ENCODE measurements at places on chromosomes 3 and 15. TPM values are rescaled to one million over a fixed set of nuclear protein-coding genes. Genes with fewer than 3 reads are reported as not detected.

The GOLGA6L7 gene
- not detected for total RNA-seq

GRCh38 chr3:33682770-33683169 is 35.3 kb downstream of the CLASP2 start:
- DNase-seq, result no peak

The FAM131A gene
- total RNA-seq, result 5.8 TPM

DNA sequence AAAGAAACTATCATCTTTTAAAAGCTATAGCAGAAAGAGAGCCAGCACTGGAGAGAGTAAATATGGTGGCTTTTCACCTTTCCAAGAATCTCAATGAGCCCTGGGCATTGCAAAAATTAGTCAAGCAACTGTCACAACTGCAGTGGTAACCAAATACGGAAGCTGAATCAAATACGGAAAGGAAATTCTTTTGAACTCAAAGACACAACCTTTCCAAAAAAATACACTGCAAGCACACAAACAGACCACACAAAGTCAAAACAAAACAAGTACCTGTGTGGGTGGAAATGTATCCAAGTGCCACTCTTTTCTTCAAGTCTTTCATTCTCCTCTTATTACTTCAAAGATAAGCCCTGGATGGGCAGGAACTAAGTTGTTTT is 17.6 kb downstream of the VGLL4 start:
- no peak for DNase-seq

GRCh38 chr15:47861111-47861903 is 144.0 kb downstream of the SEMA6D start:
- no peak for DNase-seq

DNA sequence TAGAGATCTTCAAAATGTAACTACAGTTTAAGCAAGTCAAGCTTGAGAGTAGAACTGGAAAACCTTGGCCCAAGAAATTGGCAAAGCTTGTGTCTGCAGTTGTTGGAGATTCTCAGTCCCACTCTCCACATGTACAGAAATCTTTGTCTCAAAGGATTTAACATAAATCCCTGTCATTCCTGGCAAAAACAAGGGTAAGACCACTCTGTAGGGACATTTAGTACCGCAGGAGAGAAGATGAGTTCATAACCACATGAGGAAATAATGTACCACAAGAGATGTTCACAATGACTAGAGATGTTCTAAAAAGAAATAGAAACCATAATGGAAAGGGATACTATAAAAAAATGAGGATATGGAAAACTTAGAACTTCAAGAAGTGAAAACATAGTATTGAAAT is 73.7 kb downstream of the RAB7A start:
- no peak for DNase-seq

DNA sequence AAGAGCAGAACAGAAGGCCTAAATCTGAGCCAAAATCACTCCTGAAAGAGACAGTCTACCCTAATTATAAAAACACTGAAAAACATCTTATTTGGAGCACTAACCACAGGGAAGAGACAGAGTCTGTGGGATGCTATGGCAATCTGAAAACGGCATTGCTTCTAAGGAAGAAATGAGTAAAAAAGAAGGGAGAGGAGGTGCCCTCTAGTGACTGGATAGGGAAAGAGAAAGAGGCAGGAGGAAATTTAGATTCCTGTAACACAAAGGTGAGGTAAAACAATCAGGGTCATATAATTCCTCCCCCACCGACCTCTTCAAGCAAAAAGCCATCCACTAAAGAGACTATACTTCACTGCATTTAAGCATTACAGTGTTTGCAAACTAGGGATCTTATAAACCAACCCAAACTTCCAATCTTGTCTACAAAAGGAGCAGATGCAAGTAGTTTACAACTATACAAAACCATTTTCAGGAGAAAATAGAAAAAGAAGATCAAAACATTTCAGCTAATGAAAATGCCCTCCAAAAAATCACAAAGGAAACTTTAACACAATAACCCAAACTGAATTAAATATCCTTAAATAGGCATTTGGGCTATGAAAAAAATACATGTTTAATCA is 32.6 kb downstream of the HACD2 start:
- DNase-seq, result no peak

DNA sequence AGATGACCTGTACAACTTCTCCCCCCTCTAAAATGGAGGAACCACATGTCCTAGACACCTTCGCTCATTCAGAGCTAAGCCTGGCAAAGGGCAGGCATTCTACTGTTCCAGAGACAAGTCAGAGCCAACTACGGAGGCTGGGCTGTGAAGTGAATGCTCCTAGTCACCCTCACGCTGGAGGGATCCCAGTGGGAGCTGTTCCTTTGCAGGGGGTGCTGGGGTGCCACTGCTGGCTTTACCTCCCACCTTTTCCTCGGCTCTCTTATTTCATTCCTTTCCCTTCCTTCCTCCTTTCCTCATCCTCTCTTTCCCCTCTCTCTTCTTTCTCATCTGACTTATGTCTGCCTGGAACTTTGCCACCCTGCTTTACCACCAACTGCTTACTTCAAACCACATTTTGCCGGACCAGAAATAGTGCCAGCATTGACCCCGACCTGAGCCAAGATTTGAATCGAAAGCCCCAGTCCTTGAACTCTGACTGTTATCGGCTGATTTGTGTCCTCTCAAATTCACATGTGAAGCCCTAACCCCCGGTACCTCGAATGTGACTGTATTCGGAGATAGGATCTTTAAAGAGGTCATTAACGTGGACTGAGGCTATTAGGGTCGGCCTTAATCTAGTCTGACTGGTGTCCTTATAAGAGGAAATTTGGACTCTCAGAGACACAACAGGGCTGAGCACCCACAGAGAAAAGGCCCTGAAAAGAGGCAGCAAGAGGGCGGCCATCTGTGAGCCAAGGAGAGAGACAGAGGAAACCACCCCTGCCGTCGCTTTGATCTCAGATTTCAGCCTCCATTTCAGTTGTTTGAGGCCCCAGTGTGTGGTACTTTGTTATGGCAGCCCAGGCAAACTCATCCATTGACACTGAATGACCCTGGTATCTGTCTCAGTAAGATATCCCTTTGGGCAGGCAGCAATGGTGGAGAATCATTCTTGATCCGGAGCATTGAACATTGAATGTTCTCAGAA is 31.3 kb upstream of the TBC1D21 start:
- DNase-seq, result no peak

The VIPR1 gene
- total RNA-seq, result 0.69 TPM

- no peak for DNase-seq
Observed at GRCh38 chr3:3259181-3259580, 79.7 kb upstream of the CRBN start.

The TRH gene
- not detected for total RNA-seq

GRCh38 chr3:69182588-69183316 is 60.4 kb upstream of the LMOD3 start:
- no peak for DNase-seq

The TBCCD1 gene
- 21.8 TPM for total RNA-seq

- DNase-seq, result no peak
Observed at GRCh38 chr3:128806588-128806987, 72.8 kb upstream of the ACAD9 start.

- DNase-seq, result no peak
Observed at GRCh38 chr15:40386480-40386879, 4.0 kb downstream of the KNSTRN start.

The ALDH1A2 gene
- not detected for total RNA-seq

DNA sequence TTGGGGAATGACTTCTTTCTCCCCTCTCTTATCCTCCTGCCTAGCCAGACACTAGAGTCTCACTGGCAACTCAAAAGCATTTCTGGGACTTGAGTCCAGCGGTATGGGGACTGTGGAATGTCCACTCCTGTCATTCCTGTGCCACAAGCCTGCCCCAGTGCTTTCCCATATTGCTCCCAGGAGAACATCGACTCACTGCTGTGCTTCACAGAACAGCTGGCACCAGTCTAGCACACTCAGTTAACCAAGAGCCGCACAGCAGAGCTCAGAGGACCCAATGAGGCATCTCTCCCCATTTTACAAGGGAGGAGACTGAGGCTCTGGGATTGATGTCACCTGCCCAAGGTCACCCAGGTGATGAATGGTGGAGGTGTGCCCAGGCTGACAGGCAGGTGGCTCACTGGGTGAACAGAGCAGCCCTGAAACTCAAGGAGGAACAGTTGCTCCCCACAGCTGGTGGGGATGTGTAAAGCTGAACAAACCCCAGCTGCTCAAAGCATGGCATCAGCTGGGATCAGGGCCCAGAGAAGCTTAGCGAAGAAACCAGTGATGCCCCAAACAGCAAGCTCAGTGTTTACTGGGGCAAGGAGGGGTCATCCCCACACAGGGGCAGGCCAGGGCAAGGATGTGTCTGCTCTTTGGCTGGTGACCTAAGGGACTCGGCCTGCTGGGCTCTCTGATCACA is 35.4 kb upstream of the DUSP7 start:
- DNase-seq, result peak; percentile 34

The CACNA1D gene
- total RNA-seq, result 0.26 TPM

The PLSCR5 gene
- not detected for total RNA-seq

DNA sequence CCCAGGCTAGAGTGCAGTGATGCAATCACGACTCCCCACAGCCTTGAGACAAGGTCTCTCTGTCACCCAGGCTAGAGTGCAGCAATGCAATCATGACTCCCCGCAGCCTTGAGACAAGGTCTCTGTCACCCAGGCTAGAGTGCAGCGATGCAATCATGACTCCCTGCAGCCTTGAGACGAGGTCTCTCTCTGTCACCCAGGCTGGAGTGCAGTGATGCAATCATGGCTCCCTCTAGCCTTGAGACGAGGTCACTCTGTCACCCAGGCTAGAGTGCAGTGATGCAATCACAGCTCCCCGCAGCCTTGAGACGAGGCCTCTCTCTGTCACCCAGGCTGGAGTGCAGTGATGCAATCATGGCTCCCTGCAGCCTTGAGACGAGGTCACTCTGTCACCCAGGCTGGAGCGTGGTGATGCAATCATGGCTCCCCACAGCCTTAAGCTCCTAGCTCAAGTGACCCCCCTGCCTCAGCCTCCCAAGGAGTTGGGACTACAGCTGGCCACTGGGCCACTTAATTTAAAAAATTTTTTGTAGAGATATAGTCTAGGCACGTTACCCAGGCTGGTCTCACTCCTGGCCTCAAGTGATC is 26.1 kb downstream of the TFRC start:
- DNase-seq, result peak; percentile 70

GRCh38 chr3:52507359-52507758 is 12.2 kb downstream of the STAB1 start:
- no peak for DNase-seq

DNA sequence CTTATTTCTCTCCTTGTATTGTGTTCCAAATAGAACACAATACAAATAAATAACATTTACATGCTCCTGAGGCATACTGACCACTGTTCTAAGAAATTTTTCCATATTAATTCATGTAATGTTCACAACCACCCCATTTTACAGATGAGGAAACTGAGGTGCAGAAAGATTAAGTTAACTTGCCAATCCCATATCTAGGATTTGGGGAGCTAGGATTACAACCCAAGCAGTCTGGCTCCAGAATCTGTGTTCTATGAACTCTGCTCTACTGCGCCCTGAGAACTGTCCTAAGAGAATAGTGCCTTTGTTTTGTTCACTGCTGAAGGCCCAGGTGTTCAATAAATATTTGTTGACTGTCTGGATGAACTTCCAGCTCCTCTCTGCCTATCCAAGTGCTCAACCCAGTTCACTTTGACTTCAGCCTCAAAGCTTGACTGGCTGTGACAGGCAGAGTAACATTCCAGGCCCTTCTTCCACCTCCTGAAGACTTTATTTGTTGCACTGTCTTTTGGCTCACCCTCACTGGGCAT is 3.1 kb downstream of the NEK10 start:
- DNase-seq, result no peak

DNA sequence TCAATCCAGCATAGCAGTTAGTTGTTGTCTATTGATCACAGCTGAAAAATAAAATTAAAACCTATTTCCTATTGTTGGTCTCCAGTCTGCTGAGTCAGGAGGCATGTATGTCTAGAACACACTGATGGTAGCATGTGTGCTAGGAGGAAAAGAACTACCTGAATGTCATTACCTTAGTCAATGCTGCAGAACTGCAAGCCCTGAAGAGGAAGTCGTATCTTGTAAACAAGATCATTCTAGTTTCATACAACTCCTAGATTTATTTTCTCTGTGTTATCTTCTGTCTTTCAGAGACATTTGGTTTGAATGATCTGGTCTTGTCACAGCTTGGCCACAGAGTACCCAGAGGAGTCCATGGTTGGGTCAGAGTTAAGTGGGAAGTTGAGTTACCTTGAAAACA is 110.0 kb upstream of the MRPL3 start:
- DNase-seq, result no peak

Data from natural killer cell treated with Interleukin-12 subunit alpha and Interleukin-12 subunit beta and Interleukin-15 and Interleukin-18, amount 100 ng/mL, for 72 hours (primary cell).